Smooth muscle cell of bladder (primary cell): ENCODE measurements at places on chromosomes 3 and 15. TPM values are rescaled to one million over a fixed set of nuclear protein-coding genes. Genes with fewer than 3 reads are reported as not detected.

The GTF2A2 gene
- 23.6 and 30.4 TPM in 2 replicates for total RNA-seq

The HERC2 gene
- total RNA-seq, result 30.3 and 41.6 TPM in 2 replicates

The DLL4 gene
- 0.46 and 0.85 TPM in 2 replicates for total RNA-seq

The CAPN7 gene
- 24.5 and 33.4 TPM in 2 replicates for total RNA-seq

The PCLAF gene
- 14.7 and 32.0 TPM in 2 replicates for total RNA-seq

The GOLGB1 gene
- 55.3 and 60.3 TPM in 2 replicates for total RNA-seq

The SH2D7 gene
- not detected in 2 replicates for total RNA-seq

The CKMT1A gene
- 0.18 TPM in 1 of 2 replicates, not detected in the other for total RNA-seq

The AP3S2 gene
- total RNA-seq, result 39.9 and 52.9 TPM in 2 replicates

The TMEM87A gene
- total RNA-seq, result 41.0 and 44.0 TPM in 2 replicates
